Neural progenitor cell (in vitro differentiated cells): ENCODE measurements at places on chromosomes 4 and X. TPM values are rescaled to one million over a fixed set of nuclear protein-coding genes. Genes with fewer than 3 reads are reported as not detected.

The MAGEA8 gene
- total RNA-seq = not detected in 2 replicates

The TEX13B gene
- total RNA-seq = not detected in 2 replicates

DNA sequence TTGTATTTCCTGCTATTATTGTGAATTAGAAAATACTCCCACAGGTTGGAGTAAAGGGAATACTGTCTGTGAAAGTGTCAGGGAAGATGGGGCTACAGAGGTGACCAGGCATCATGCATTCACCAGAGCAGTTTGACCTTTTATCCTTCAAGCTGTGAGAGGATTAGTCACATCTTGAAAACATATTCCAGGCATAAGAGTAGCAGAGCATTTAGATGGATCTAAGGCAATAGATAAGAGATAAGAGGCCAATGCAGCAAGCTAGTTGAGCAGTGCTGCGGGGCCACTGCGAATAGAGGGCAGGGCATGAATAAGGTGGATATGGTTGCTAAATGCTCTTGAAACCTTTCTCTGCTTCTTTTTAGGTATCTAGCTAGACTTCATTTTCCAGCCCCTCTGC is 470.7 kb upstream of the FTHL17 start:
- H3K36me3 ChIP-seq = no peaks in the 10 kb centered on the region
- no peak overlapping the region for H3K27ac ChIP-seq
- no peaks in the 10 kb centered on the region for H3K27me3 ChIP-seq
- no peak overlapping the region for H3K4me3 ChIP-seq

GRCh38 chr4:80125252-80126177 is 52.5 kb upstream of the ANTXR2 start:
- no peaks in the 10 kb centered on the region for H3K27me3 ChIP-seq
- H3K4me3 ChIP-seq = no peak overlapping the region
- no peak for DNase-seq

DNA sequence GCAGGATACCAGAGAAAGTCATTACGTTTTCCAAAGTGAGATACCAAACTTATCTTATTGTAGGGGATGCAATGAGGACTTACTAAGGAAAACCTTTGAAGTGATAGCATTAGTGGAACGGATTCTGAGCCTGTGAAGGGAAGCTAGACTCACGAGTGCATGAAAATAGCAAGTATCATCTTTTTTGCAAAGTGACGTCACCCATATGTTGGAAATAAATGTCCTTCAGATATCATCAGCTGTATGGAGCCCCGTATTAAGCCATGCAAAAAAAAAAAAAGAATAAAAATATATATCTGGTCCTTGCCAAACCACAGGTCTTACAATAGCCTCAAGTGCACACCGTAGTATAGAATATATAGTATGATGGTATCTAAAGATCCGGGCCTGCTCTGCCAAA is 46.8 kb upstream of the ITM2A start:
- no peaks in the 10 kb centered on the region for H3K27me3 ChIP-seq
- no peaks in the 10 kb centered on the region for H3K4me1 ChIP-seq
- H3K27ac ChIP-seq = no peak overlapping the region
- no peaks in the 10 kb centered on the region for H3K36me3 ChIP-seq

- no peak overlapping the region for H3K27ac ChIP-seq
- no peaks in the 10 kb centered on the region for H3K36me3 ChIP-seq
- H3K27me3 ChIP-seq = peaks cover 5% of the 10 kb centered on the region
Measured at GRCh38 chr4:186298031-186298647, 32.1 kb downstream of the F11 start.

GRCh38 chr4:8121292-8122015 is 37.2 kb downstream of the ABLIM2 start:
- H3K27ac ChIP-seq = no peak overlapping the region
- H3K27me3 ChIP-seq = no peaks in the 10 kb centered on the region
- H3K4me1 ChIP-seq = no peaks in the 10 kb centered on the region
- DNase-seq = no peak

The POLA1 gene
- total RNA-seq = 67.7 and 80.4 TPM in 2 replicates

DNA sequence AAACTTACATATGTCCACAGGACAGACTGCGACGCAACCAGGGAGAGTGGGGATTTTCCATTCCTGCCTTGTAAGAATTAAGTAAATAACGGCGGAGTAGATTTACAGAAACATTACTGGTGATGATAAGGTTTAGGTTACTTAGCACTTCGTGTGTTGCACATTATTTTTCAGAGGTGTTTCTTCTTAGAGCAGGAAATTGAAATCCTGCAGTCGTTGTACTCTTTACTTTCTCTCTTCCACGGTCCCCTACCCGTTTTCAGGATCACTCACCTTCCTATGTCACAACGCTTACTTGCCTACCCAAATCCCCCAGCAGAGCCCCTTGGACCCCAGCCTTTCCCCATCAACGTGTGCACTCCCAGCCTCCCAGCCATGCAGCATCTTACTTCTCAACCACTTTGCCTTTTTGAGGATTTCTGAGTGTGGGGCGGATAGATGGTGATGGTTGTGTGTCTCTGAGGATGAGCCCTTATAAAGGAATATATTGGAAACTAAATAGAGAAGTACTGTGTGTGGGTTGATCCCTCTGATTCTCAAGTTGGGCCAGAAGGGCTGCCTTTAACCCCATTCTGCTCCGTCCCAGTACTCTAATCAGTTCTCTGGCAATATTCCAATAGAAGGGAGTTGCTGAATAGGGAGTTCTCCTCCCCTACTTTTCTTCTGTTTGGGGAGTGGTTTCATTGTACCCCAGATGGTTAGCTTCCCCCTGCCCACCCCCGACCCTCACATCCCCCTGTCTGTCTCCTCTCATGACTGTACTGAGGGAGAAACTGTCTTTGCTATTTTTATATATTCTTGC is 1.6 kb downstream of the MID2 start:
- peak overlapping the region; percentile 51 for H3K4me3 ChIP-seq
- H3K27ac ChIP-seq = no peak overlapping the region
- no peaks in the 10 kb centered on the region for H3K4me1 ChIP-seq
- H3K36me3 ChIP-seq = no peaks in the 10 kb centered on the region
- H3K27me3 ChIP-seq = peaks cover 57% of the 10 kb centered on the region
- DNase-seq = no peak

The RAB33A gene
- 4.4 and 5.1 TPM in 2 replicates for total RNA-seq

The RHOXF2 gene
- total RNA-seq = not detected in 2 replicates

DNA sequence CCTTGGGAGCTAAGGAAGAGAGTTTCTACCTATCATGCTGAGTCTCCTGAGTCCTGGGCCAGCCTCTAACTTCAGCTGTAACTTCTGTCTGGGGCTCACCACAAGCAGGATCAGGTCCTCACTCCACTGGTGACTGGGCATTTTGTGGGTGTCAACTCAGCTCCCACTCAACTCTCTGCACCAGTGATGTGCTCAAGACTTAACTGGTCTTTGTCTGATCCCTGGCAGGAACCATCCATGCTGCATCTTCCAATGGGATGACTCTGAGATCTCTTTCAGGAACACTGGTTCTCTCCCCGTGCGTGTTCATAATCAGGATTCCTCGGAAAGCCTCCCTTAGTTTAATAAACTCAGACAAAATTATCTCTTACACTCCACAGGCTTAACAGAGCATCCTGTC is 82.3 kb downstream of the COMMD8 start:
- no peak overlapping the region for H3K27ac ChIP-seq
- H3K4me1 ChIP-seq = no peaks in the 10 kb centered on the region
- DNase-seq = no peak
- no peaks in the 10 kb centered on the region for H3K27me3 ChIP-seq

DNA sequence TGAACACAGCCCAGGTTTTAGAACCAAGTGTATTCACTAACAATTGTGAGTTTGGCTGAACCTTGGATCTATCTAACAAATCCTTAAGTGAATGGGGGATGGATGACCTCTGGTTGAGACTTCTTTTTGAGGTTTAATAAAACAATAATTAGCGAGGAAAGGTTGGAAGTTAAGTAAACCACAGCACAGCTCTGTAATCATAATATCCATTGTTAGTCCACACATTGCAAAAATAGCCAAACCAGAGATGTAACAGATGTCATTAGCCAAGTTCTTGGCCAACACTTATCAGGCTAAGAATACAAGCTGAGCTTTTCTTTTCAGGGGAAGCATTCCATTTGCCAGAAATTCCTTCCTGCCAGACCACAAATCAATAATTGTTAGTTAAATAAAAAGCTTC is 59.1 kb downstream of the FREM3 start:
- H3K4me1 ChIP-seq = no peaks in the 10 kb centered on the region
- no peak for DNase-seq
- no peaks in the 10 kb centered on the region for H3K36me3 ChIP-seq
- no peak overlapping the region for H3K27ac ChIP-seq
- H3K4me3 ChIP-seq = no peak overlapping the region

DNA sequence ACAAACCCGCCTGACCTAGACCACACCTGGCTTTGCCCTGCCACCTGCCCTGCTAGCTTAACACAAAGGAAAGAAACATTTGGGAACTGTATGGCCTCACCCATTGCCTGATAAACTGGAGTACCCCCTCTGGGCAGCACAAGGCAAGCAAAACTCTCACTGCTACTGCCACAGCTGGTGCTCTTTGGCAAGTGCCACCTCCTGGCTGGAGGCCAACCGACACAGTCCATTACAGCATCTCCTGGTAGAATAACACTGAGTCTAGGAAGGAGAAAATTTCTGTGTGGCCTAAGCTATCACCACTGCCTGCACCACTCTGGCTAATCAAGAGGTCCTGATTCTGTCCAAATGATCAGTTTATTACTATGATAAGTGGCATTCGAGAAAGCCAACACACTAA is 18.9 kb upstream of the SPANXN3 start:
- DNase-seq = no peak
- H3K4me1 ChIP-seq = no peaks in the 10 kb centered on the region
- H3K27me3 ChIP-seq = no peaks in the 10 kb centered on the region
- H3K27ac ChIP-seq = no peak overlapping the region
- no peaks in the 10 kb centered on the region for H3K36me3 ChIP-seq

GRCh38 chr4:174808119-174808518 is 20.9 kb downstream of the GLRA3 start:
- H3K36me3 ChIP-seq = no peaks in the 10 kb centered on the region
- H3K27ac ChIP-seq = no peak overlapping the region
- DNase-seq = no peak

GRCh38 chr4:47012676-47013075 is 18.7 kb upstream of the GABRB1 start:
- H3K36me3 ChIP-seq = no peaks in the 10 kb centered on the region
- H3K27me3 ChIP-seq = no peaks in the 10 kb centered on the region
- H3K27ac ChIP-seq = no peak overlapping the region
- no peak overlapping the region for H3K4me3 ChIP-seq

GRCh38 chr4:18882468-18882867 is 860.9 kb upstream of the LCORL start:
- no peaks in the 10 kb centered on the region for H3K27me3 ChIP-seq
- no peaks in the 10 kb centered on the region for H3K36me3 ChIP-seq
- peaks cover 6% of the 10 kb centered on the region for H3K4me1 ChIP-seq
- H3K4me3 ChIP-seq = no peak overlapping the region
- no peak overlapping the region for H3K27ac ChIP-seq
- DNase-seq = peak; percentile 3

DNA sequence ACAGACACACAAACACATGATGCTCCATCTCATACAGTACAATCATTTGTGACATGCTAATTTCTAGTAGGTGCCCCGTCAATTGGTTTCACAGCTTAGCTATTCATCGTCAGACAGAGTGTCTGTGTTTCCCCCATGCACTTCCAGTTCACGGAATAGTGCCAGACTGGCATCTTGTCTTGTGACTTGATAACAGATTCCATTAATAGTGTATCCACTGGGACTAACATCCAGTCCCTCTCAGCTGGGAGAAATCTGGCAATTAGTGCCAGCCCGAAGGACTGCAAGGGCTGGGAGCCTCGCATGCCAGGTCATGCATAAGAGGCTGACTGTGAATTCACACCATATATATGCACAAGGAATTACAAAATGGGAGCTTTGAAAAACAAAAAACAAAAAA is 20.2 kb upstream of the GATB start:
- H3K27ac ChIP-seq = no peak overlapping the region
- no peaks in the 10 kb centered on the region for H3K36me3 ChIP-seq
- H3K4me1 ChIP-seq = peaks cover 12% of the 10 kb centered on the region
- H3K4me3 ChIP-seq = no peak overlapping the region
- no peak for DNase-seq

GRCh38 chr4:172153719-172154118 is 340.5 kb downstream of the GALNTL6 start:
- H3K4me3 ChIP-seq = no peak overlapping the region
- no peaks in the 10 kb centered on the region for H3K27me3 ChIP-seq
- H3K36me3 ChIP-seq = no peaks in the 10 kb centered on the region
- peak; percentile 84 for DNase-seq

GRCh38 chrX:2928583-2929434 is at the start of gene ARSD:
TSS of gene ARSD (minus strand) at chrX:2929339. CDS start at chrX:2929275, 64 bp downstream.
- H3K4me3 ChIP-seq = peak within 1 kb of the TSS; percentile 89
- peak; percentile 95 for DNase-seq
- H3K27ac ChIP-seq = peak within 1 kb of the TSS; percentile 96
- H3K27me3 ChIP-seq = no peaks in the 10 kb centered on the region
- H3K4me1 ChIP-seq = peaks cover 20% of the 10 kb centered on the region

DNA sequence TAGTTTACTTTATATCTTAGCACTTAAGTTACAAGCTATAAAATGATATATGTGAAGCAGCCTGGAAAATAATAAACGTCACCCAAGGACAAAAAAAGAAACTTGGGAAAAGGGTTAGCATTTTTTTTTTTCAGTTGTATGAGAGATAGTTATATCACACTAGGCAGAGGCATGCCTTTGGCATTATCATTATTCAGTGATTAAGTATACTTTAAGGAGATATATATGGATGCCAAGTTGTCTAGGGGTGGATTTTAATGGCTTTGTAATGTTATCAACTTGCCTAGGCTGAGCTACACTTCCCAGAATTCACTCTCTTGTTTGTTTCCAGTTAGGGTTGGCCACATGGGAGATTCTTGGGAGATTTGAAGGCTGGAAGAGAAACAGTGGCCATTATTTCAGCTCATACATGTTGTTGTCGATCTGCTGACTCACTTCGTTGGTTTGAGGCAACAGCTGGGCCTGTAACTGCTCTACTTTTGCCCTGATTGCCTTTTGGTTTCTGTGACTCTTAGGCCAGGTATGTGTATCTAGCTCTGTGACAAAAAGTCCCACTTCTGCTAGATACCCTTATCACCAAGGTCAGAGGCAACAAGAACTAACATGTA is 11.5 kb upstream of the SRPX start:
- H3K27me3 ChIP-seq = no peaks in the 10 kb centered on the region
- no peaks in the 10 kb centered on the region for H3K4me1 ChIP-seq
- H3K27ac ChIP-seq = no peak overlapping the region
- H3K36me3 ChIP-seq = no peaks in the 10 kb centered on the region
- H3K4me3 ChIP-seq = no peak overlapping the region

DNA sequence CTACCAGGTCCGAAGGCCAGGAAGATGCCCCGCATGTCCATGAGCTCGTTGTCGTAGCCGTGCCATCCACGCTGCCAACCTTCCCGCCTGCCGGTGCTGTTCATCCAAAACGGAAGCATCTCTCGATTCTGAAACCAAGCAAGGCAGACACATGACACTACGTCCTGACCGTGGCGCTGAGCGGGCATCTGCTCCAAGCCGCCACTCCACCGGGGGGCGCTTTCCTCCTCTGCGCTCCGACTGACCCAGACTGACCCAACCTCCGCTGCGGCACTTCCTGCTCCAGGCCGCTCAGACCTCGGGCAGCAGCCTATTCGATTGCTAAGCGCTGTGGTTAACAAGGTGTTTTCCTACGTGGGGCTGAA is 120.5 kb downstream of the ENPP6 start:
- H3K4me1 ChIP-seq = peaks cover 8% of the 10 kb centered on the region
- no peaks in the 10 kb centered on the region for H3K36me3 ChIP-seq
- peak; percentile 25 for DNase-seq
- H3K27ac ChIP-seq = no peak overlapping the region
